ENCODE measurements at places on chromosomes 6 and 20. TPM values are rescaled to one million over a fixed set of nuclear protein-coding genes. Genes with fewer than 3 reads are reported as not detected.

The LPA gene
- total RNA-seq, result not detected

The LY6G6F gene
- total RNA-seq, result not detected

The SEMG1 gene
- not detected for total RNA-seq

The CPXM1 gene
- total RNA-seq, result 13.2 TPM

The NRN1 gene
- total RNA-seq, result not detected

The ZGPAT gene
- total RNA-seq, result 17.6 TPM

The CST2 gene
- not detected for total RNA-seq

The CDKN1A gene
- 333 TPM for total RNA-seq

The PSORS1C2 gene
- total RNA-seq, result not detected

The ANKRD6 gene
- 6.3 TPM for total RNA-seq

All from pericardium fibroblast (primary cell).